NCI-H524 (cell line): ENCODE measurements at places on chromosomes 7 and 10.

DNA sequence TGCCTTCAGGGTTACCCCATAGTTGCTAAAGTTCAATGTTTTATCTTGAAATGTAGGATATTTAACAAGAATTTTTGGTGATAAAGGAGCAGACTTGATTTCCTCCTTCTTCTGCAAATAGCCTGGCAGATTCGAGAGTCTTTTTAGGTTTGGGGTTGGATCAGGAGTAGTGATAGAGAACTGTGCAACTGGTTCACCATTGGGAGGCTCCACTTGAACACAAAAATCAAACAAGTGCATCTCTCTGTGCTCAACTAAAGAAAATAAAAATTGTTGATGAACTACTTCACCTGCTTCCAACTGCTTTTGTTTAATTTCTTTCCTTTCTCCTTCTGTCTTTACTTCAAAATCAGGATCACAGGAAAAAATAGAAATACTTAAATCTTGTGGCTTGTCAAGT, 58.5 kb downstream of the MACC1 start:
- DNase-seq = no peak

DNA sequence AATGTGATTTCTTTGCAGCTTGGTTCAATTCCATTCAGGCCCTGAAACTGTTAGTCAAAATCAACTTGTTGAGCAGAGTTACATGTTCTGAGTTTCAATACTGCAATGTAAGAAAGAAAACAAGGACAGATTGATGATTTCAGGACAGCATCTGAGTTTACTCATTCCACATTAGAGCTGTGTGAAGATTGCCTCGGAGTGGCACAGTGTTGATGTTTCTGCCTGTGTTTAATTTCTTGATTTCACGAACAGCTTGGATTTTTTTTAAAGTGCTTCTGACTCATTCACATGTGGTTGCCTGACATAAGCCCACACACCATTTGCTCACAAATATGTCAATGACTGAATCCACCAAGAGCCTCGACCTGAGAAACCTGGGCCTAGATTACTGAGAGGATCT, 101.2 kb upstream of the PARD3 start:
- DNase-seq = peak; percentile 8

- DNase-seq = no peak
These were observed 5.7 kb upstream of the ITIH2 start for GRCh38 chr10:7697426-7697825.

- DNase-seq = no peak
These were observed 86.6 kb upstream of the AGBL3 start for GRCh38 chr7:134899729-134900128.

GRCh38 chr7:128032605-128033235, 1.5 kb upstream of the LRRC4 start:
- DNase-seq = peak; percentile 10

DNA sequence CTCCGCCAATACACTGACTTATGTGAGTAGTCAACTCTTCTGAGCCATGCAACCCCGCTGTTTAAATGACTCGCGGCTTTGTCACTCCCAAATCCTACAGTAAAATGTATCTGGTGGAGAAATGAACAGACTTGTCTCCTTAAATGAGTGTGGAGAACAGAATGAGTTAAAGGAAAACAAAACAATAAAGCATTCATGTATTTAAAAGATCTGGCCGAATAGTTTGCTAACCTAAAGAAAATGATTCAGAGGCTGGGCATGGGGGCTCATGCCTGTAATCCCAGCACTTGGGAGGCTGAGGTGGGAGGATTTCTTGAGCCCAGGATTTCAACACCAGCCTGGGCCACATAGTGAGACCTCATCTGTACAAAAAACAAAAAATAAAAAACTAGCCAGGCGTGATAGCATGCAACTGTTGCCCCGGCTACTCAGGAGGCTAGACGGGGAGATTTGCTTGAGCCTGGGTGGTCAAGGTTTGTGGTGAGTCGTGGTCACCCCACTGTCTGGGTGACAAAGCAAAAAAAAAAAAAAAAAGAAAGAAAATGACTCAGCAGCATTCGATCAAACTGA, 86.5 kb upstream of the PFKP start:
- no peak for DNase-seq

GRCh38 chr10:58608351-58608750, 95.7 kb downstream of the BICC1 start:
- no peak for DNase-seq

DNA sequence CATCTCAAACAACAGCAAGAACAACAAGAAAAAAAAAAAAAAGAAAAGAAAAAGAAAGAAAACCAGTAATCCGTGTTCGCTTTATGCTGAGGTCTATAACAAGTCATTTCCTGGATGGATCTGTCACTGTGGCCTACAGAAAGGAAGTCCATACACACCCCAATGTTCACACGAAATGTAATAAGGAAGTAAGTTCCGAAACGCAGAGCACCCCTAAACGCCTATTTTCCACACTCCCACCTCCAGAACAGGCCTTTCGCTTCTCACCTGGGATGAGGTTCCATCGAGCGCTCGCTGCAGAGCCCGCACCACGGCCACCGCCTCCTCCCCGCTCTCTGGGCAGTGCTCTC, 735 bp downstream of the ZNF394 start:
- no peak for DNase-seq

DNA sequence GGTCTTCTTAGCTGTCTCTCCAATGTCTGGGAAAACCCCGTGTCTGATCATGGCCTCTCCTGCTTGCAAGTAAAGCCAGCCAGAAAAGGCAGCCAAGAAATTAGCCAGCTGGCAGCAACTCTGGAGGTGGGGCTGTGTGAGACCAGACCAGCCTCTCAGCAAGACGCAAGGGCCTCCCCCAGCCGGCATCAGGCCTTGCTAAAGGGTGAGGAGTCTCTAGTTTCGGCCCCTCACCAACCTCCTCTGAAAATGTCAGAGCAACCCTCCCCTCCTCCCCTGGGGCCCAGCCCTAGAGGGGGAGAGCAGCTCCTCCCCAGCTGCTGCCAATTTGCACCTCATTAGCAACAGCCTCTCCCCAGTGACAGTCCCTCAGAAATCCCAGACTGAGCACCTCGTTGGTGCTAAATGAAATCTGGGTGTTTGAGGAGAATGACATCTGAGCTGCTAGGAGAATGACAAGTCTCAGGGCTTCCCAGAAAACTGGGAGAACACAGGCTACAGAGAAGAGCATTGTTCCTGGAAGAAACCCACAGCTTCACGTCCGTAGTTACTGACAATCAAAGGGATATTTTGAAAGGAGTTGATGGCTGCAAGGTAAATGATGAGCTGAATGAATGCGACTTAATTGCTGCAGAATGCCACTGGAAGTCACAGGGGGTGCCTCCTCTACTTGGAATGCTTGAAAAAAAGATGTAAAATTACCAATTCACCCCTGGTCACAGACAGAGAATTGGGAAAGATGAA, 25.9 kb downstream of the DGKI start:
- peak; percentile 89 for DNase-seq

DNA sequence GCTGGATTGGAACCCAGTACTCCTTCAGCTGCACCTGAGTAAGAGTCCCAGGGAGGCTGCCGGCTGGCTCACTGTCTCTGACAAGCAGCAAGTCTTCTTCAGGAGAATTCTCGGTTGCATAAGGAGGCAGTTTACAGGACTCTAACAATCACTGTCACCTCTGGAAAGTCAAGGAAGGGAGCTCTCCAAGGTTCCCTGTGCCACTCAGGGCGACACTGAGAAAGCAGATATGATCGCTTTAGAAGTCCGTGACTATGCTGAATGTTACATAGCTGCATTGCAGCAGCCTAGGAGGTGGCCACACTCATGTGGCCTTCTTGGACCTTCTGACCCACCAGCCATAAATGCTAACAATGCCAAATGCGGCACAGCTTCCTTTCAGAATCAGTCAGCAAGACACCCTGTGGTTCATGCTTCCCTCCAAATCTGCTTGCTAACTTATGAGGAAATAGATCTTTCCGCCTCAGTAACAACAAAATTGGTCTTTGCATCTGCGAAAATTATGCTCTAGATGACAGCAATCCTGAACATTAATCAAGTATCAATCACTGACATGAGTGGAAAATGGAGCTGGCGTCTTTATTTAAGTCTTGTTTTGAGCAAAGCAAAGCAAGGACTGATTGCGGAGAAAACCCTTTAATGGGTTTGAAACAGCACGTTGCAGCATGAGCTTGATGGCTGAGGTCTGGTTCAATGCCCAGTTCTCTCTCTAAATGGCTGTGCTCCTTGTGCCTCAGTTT, 132.9 kb downstream of the ATXN7L1 start:
- no peak for DNase-seq

GRCh38 chr7:96775046-96775445, 65.4 kb upstream of the SEM1 start:
- no peak for DNase-seq

DNA sequence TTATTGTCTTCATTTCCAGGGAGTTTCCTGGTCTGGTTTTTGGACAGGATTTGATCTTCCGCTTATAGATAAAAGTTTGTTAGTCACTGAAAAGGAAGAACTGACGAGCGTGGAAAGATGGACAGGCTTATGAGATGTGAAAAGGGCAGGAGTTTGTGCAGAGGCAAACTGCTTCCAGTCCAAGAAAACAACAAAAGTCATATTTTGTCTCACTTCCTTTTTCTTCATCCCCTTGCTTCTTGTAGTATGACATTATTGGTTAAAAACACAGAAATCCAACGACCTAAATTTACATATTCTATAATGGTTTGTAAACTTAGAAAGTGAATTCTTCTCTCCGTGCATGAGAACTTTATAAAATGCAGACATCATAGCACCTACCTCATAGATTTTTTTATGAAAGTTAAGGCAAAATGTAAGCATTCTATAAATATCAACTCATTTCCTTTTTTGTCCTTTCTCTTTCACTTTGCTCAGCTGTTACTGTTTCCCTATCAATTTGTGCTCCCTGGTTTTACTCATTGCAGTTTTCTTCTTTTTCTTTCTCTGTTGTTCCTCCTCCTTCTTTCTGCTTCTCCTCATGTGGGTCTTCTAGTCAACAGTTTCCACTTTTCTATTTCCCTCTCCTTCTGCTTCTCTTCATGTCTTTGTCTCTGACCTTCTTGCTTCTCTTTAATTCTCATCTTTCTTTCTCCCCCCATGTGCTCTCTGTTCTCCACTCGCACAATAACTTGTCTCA, 370.2 kb downstream of the ARL4A start:
- DNase-seq = no peak

- no peak for DNase-seq
These were observed 94.3 kb downstream of the BMS1 start for GRCh38 chr10:42876945-42877344.

DNA sequence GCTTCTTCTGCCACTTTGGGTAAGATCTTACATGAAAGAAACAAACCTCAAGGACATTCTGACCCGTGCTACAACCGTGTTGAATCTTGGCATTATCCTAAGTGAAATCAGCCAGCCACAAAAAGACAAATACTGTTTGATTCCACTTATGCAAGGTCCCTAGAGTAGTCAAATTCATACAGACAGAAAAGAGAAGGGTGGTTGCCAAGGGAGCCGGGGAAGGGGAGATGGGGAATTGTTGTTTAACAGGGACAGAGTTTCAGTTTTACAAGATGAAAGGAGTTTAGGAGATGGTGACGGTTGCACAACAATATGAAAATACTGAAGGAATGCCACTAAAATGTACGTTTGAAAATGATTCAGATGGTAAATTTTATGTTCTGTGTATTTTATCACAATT, 12.2 kb upstream of the CLEC2L start:
- DNase-seq = no peak

DNA sequence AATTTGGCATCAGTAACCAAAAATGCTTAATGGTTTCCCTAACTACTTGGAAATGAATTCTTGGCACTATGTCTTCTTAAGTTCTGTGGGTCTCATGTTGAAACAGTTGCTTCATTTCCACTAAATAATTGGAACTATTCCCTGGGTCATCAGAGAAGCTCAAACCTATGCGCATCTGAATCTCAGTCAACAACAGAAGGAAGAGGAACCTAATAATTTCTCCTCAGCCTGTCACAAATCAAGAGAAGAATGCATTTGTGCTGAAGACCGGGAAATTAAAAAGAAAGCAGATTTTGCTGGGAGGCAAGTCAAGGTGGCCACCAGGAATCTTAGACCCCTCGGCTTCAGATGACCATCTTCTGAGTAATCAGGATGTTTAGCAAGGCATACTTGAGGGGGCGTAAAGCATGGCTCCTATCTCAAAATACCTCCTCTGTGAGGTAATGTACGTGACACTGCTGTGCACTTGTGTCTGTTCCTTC, 41.4 kb downstream of the TOMM7 start:
- DNase-seq = no peak

- no peak for DNase-seq
These were observed 141.9 kb downstream of the JMJD1C start for GRCh38 chr10:63323701-63324494.

GRCh38 chr7:100127866-100128636, 1.3 kb downstream of the MBLAC1 start:
- DNase-seq = no peak

DNA sequence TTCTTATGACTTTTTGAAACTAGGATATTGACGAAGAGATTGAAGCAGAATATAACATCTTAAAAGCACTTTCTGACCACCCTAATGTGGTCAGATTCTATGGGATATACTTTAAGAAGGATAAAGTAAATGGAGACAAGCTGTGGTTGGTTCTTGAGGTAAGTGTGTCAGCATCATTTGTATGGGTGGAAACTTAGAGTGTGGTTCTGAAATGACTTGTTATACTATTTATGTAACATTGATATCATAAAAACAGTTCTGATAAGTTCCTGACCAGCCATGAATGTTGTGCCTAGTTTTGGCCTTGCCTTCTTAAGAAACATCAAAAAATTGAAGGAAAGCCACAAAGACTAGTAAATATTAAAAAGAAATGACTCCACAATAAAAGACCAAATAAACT, 20.8 kb downstream of the MYO3A start:
- DNase-seq = no peak
